Right renal cortex interstitium (tissue), 3 donors: ENCODE measurements at places on chromosomes 7 and 10. TPM values are rescaled to one million over a fixed set of nuclear protein-coding genes. Genes with fewer than 3 reads are reported as not detected.

Gene MINDY4
- 10.7 TPM for polyA plus RNA-seq

Gene CYP2E1
- polyA plus RNA-seq: 0.76 TPM

Gene TACR2
- 0.28 TPM for polyA plus RNA-seq

Gene HABP2
- polyA plus RNA-seq: 0.65 TPM

- no peak for DNase-seq
These were observed at the start of gene ABCB1 for GRCh38 chr7:87600130-87601124. ABCB1 (minus strand) TSS chr7:87600884; CDS start chr7:87600184, 700 bp downstream.

DNA sequence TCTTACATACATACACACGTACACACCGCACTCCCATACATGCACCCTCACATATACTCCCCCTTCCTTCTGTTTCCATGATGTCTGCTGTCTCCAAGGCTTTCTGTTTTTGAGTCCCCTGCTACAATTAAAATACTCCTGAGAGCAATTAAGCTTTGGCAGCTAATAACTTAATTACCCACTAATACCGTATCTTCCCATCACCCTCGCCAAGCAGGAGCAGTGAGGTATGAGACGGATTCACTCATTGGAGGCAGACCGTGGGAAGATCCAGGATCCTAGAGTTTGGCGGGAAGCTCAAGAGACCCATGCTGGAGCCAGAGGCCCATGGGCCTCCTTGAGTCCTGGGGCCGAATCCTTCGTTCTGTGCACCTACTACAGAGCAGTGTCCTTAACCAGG is 1.7 kb upstream of the CALN1 start:
- DNase-seq: no peak

DNA sequence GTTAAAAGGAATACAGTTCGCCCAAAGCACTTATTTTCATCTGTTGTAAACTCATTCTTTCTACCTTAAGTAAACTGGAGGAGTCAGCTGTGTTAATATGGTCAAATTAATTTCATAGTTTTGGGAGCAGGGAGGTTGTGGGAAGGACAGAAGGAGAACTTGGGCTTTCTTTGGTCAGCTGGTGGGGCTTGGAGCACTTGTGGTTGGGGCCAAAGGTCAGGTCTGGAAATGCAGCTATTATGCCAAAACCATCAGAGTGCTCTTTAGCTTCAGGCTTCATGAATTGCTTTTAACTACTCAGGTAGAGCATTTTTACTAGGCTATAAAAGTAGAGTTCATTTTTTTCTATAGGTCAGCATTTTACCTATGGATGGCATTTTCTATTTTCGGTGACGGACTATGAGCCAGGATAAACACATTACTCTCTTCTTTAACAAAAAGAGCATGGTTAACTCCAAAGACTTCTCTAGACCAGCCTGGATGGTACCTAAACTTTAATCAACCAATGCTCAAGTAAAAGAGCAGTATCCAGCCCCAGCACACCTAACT is 30.0 kb downstream of the STEAP4 start:
- no peak for DNase-seq

- no peak for DNase-seq
These were observed 62.1 kb downstream of the CHN2 start for GRCh38 chr7:29256693-29257002.

DNA sequence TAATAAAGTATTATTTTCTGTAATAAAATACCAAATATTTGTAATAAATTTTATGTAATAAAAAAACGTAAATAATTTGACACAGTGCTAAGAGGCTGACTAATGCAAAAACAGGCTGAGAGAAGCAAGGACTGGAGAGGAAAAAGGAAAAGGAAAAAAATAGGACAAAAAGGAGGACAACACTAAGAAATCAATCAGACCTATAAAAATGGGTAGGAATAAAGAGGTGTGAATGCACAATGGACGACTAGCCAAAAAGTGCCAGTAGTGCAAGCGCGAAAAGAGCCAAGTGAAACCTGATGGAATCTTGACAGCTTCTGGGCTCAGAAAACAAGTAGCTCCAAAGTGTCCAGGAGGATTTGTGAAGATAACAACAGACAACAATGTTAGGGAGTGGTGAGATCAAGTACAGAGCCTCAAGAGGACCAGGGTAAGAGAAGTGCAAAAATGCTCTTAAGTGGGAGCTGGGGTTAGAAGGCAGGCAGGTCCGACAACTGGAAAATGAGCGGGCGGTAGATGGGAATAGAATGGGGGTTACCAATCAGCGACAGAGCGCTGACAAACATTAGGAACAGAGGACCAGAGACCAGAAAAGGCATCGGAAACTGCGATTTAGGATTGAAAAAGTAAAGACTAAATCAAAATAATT is 1.2 kb downstream of the BRAF start:
- DNase-seq: no peak
